ENCODE measurements at places on chromosomes 1 and 21. TPM values are rescaled to one million over a fixed set of nuclear protein-coding genes. Genes with fewer than 3 reads are reported as not detected.

The GIPC2 gene
- total RNA-seq: 4.5 TPM

The BCL10 gene
- 9.3 TPM for total RNA-seq

The LRRC38 gene
- 0.17 TPM for total RNA-seq

DNA sequence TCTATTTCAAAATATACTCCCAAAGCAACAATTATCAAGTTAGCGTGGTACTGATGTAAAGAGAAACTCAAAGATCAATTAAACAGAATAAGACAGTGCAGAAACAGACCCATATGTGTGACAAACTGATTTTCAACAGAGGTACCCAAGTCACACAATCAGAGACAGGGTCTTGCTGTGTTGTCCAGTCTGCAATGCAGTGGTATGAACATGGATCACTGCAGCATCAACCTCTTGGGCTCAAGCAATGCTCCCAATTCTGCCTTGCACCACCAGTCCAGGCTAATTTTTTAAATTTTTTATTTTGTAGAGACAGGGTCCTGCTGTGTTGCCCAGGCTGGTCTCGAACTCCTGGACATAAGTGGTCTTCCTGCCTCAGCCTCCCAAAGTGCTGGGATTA, 255.6 kb downstream of the AKT3 start:
- DNase-seq: no peak

DNA sequence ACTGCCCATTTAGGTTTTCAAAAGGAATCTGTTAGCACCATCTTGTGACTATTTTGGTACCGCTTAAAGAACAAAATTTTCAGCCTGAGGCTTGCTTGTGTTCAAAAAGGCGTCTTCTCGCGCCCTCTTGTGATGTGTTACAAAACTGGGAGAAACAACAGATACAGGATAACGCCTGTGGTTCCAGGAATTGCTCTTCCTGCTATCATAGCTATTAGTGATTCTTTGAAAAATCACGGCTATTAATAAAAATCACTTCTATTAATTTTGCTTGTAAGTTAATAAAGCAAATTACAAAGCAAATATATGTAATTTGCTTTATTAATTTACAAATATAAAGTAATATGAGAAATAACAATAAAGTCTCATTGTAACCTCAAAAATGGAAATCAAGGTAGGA, 82.2 kb upstream of the ABCD3 start:
- DNase-seq: no peak

DNA sequence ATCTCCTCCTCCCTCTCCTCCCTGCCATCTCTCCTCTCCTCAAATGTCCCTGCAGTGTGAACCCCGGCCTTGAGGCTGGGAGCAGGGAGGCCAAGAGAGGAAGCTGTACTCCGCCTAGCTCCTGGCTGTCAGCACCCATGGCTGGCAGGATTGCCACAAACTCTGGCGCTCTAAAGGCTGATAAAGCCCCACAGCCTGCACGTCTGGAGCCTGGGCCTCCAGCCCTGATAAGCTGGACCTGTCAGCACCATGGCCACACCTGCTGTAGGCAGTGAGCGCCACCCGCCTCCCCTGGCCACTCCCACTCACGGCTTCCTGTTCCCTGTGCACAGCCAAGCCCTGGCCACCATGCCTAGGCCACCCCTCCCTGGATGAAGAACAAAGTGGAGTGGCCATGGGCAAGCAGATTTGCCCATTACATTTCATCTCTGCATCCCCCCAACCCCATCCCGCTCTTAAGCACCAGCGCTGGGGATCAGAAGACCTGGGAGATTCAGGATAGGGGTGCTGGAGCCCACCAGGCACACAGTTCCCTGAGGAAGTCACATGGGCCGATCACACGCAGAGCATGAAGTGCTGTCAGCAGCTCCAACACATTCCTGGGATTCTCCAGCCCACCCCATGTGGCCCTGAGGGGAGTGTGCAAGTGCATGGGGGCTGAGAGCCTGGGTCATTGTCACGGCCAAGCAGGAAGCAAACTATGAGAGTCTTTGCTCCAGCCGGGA, 24.2 kb upstream of the NPPB start:
- no peak for DNase-seq

DNA sequence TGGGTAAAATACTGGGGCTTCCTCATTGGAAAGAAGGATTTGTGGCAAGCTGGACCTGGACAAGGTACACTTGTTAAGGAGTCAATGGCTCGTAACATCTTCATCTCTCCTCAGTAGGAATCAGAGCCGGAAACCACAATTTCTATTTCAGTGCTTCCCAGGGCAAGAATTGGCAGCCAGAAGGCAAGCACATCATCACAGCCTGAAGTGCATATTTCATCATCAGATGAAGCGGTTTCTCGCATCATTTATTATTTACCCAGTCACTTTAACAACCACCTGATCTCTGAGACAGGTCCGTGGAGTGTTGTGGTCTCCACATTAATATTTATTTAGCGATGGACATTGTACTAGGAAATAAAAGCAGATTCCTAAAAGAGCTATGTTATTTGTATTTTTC, 55.0 kb downstream of the KCNJ15 start:
- DNase-seq: no peak

GRCh38 chr1:178503849-178504248, 7.1 kb upstream of the CLEC20A start:
- no peak for DNase-seq

DNA sequence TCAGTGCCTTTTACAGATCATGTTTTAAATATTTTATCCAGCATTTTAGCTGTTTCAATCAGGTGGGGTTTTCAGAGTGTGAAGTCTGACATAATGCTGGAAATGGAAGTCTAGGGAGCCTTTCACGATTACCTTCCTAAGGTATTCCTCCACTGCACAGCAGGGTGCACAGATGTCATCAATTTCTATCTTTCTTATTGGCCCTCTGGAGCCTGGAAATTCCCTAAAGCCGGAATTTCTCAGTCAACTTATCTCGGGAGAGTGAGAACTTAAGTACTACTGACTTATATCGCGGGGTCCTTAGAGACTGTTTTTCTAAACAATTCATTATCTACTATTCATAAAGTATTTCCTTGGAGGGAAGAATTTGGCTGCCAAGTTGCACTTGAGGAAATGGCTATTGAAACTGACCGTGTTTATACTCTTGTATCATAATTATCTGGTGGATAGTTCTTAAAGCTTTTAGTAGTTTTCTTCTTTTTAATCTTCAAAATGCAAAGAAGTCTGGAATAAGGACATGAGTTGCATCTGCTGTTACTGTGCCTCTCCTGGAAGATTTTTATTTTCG, 311.8 kb upstream of the B3GALT2 start:
- no peak for DNase-seq

DNA sequence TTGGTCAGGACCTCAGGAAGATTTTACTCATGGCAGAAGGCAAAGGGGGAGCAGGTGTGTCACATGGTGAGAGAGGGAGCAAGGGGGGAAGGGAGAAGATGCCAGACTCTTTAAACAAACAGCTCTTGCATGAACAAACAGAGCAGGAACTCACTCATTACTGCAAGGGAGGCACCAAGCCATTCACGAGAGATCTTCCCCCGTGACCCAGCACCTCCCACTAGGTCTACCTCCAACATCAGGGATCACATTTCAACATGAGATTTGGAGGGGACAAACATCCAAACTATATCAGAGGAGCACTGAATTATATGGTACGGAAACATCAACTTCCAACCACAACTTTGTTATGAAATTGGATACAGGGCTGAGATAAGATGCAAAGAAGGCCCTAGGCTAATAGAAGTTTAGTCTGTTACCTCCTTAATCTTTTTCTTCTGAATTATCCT, 164.9 kb downstream of the ST6GALNAC3 start:
- DNase-seq: no peak

- DNase-seq: no peak
Observed at GRCh38 chr1:218315638-218316037, 29.5 kb upstream of the TGFB2 start.

Data from esophagus muscularis mucosa (tissue), 4 donors.